ENCODE measurements at places on chromosomes 4 and X.

DNA sequence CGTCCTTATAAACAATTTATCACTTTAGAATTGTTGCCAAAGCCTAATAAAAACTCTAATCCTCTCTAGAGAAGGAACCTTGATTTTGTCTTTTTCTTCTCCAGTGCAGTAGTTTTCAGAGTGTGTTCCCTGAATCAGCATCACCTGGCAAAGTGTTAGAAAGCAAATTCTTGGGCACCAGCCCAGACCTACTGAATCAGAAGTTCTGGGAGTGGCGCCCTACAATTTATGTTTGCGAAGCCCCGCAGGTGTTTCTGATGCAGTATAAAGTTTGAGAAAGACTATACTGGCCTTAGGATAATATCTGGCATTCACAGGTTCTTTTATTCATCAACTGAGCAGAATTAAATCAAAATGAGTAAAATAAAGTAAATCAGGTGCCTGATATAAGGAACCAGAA is 645.8 kb upstream of the ATOH1 start:
- DNase-seq: no peak

DNA sequence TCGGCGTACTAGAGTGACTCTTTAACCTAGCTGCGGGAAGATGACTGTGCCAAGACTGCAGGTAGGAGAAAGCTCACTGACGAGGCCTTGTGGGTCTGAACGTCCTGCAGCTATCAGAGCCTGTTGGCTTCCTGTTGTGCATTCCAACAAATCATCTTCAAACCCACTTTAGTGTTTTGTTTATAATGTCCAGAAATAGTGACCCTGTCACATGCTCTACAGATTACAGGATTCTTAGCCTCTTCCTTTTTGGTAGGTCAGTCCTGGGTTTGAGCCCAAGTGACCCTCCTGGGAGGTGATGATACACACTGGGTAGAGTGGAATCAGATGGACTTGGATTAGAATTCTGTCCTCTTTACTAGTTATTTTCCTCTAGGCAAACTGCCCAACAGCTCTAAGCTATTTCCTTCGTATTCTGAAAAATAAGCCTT is 33.2 kb downstream of the HTT start:
- no peak for DNase-seq

DNA sequence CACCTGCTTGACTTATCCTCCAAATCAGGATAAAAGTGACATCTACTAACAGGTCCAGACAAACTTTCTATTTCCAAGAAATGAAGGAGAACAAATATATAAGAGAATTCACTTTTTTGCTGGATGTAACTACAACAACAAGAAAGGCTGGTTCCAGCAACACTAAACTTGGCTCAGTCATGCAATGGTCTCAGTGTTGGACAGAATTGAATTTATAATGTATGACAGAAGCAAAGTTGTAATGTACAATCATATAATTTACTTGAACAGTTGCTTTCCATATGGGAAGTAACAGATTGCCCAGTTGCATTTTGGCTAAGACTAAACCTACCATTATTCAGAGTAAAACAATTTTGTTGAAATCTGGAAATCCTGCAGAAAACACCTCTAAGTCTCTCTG is 183.3 kb upstream of the INTU start:
- DNase-seq: no peak

- DNase-seq: no peak
Observed at GRCh38 chr4:15714646-15715435, 12.0 kb downstream of the BST1 start.

DNA sequence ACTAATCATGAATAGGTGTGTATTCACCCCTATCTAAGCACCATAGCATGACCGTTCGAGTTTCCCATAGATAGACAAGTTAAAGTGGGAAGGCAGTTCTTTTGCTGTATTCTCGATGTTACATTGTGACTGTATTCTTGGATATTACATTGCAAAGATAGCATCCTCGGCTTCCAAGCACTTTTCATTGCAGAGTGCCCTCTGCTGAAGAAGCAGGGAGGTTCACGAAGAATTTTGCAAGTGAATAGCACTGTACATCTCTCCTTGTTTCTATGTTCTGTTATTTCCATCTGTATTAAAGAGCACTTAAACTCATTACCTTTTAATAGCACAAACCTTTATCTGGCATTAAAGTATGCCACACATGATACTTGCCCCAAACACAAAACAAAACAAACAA is 426.7 kb upstream of the ARX start:
- DNase-seq: no peak

- no peak for DNase-seq
Observed at GRCh38 chrX:1885116-1885515, 270.3 kb downstream of the ASMT start.

Measured in stimulated activated CD8-positive, alpha-beta memory T cell treated with anti-CD3 and anti-CD28 coated beads, Interleukin-7, amount 100 ng/mL, for 1 hour (primary cell).